ENCODE measurements at places on chromosomes 16 and 17.

- DNase-seq: no peak
Measured at GRCh38 chr17:55219459-55219858, 45.3 kb upstream of the HLF start.

GRCh38 chr17:32484041-32484461 lies 2.7 kb upstream of the CDK5R1 start:
- no peak for DNase-seq

DNA sequence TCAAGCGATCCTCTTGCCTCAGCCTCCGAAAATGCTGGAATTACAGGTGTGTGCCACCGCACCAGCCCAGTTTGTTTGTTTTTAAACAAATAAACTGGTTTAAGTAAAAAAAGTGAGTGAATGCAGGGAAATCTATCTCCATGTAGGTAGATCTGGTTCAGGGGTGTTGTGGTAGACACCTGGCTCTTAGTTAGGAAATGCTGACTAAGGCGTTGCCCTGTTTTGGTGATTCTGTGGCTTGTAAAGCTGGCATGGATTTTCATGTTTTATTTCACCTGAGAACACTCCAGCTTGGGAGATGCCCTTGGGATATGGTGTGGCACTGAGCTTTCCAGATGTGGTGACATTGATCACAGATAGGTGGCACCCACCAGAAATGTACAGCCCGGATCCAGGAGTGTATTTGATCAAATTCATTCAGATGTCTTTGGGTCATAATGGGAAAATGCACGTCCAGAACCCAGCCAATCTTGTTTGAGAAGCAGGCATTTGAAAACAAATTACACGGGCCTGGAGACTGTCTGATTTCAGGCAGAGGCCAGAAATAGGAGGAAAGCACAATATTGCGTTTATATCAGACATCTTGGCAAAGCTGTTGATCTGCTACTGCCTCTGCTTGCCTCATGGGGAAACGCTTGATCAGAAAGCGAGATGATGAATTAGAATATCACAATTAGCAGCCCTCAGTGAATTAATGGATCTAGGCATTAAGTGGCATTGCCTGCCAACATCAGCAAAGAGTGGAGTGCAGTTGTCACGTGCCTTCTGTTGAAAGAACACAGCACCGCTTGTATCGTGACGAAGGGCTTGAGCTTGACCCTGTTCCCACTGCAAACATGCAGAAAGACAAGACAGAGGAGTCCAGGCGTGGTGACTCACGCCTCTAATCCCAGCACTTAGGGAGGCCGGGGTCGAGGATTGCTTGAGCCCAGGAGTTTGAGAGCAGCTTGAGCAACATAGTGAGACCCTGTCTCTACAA lies 7.3 kb upstream of the IL34 start:
- no peak for DNase-seq

DNA sequence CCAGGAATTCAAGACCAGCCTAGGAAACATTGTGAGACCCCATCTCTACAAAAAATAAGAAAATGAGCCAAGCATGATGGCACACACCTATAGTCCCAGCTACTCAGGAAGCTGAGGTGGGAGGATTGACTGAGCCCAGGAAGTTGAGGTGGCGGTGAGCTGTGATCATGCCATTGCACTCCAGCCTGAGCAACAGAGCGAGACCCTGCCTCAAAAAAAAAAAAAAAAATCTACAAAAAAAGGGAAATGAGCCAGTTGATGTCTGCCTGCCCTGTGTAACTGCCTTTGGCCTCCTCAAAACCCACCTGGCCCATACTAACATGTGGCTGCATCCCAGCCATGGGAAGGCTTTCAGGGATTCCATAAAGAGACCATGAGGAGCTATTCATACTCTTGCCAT lies 4.5 kb downstream of the RANBP10 start:
- no peak for DNase-seq

DNA sequence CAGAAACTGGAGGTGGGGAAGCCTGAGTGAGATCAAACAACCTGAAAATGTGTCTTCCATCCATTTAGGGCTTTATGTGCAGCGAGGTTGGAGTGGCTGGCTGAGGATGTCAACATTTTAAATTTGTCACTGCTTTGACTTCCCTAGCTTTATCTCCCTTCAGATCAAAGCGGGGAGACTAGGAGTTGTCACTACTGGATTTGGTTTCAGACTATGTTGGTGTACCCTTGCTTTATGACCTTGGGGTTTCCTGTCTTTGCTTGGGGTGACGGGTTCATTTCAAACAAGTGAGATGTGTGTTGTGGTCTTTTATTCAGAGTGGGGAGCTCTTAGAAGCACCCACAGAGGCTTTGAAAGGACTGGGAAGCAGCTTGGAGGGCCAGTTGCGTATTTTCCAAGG lies 25.6 kb downstream of the MSI2 start:
- DNase-seq: no peak

DNA sequence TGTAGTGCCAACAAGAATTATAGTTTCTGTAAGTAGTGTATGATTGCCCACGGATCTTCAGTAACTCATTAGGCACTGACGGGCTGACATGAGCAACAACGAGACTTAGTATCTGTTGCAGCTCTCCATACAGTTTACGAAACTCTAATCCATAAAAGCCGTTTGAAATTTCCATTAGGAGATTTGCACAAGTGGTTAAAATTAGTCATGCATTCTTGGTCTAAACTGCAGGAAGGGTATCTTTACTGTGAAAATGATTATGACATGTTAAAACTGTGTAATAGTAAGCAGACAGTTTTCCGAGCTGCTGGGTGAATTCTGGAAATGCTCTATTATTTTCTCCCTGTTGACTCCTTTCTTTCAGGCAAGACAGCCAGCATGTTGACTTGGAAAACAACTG lies 605.0 kb downstream of the WWOX start:
- DNase-seq: no peak

DNA sequence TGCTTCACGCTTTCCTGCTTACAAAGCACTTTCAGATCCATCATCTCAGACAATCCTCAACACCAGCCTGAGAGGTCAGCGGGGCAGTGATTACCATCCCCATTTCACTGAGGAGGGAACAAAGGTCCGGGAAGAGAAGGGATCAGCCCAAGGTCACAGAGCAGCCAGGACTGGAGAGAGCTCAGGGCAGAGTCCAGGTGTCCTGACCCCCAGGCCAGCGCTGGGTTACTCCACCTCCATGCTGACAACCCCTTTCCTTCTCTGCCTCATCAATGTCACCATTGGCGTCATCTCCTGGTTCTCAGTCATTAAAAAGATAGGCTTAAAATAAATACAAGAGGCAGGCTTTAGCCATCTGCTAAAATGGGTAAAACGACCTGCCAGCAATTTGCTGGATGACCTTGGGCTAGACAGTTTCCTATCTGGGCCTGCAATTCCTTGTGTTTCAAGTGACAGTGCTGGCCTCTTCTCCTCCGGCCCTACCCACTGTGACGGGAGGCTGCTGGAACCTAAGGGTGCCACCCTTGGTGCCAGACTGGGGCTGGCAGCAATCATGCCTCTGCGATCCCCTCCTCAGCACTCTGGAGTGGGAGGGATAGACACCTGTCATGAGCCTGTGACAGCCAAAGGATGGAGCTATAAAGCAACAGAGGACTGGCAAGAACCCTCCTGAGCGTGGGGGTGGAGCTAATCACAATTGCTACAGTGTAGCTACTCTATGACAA lies 79.5 kb upstream of the CCL1 start:
- peak; percentile 68 for DNase-seq

DNA sequence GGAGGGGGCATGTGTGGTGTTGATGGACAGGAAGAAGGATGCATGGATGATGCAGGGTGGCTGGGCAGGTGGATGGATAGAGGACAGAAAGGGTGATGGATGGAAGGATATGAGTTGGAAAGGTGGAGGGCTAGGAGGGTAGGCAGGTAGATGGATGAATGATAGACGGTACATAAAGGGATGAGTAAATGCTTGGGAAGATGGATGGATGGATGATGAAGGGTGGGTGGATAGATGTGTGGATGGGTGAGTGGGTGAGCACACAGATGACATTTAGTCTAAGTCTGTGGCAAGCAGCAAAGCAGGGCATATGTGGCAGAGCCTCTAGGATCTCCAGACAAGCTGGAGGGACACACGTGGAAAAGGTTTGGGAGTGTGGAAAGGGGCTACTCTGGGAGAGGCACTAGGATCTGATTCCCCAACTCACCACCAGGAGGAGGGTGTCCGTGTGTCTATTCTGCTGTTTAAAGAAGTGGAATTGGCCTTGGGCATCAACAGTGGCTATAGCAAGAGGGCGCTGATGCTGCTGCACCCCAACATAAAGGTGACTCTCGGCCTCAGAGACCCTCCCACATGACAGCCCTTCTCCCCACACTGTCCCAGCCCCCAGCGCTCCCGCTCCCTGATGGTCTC lies 8.2 kb downstream of the PLD2 start:
- DNase-seq: no peak

DNA sequence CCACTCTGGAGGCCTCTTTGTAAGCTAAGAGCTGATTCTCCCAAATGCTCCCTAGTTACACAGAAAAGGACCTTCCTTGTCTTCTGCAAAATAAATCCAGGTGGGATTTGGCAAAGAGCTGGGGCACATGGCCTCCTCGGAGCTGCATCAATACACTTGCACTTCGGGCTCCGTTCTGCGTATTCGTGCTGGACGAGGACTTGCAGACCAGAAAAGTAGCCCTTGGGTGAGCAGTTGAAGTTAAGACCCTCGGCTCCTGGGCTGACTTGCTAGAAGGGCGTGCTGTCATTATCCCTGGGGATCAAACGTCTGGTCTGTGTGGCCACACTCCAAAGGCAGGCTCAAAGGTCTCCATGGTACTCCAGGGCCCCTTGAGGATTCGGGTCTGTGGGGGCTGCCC lies 144.2 kb upstream of the RPH3AL start:
- DNase-seq: no peak

DNA sequence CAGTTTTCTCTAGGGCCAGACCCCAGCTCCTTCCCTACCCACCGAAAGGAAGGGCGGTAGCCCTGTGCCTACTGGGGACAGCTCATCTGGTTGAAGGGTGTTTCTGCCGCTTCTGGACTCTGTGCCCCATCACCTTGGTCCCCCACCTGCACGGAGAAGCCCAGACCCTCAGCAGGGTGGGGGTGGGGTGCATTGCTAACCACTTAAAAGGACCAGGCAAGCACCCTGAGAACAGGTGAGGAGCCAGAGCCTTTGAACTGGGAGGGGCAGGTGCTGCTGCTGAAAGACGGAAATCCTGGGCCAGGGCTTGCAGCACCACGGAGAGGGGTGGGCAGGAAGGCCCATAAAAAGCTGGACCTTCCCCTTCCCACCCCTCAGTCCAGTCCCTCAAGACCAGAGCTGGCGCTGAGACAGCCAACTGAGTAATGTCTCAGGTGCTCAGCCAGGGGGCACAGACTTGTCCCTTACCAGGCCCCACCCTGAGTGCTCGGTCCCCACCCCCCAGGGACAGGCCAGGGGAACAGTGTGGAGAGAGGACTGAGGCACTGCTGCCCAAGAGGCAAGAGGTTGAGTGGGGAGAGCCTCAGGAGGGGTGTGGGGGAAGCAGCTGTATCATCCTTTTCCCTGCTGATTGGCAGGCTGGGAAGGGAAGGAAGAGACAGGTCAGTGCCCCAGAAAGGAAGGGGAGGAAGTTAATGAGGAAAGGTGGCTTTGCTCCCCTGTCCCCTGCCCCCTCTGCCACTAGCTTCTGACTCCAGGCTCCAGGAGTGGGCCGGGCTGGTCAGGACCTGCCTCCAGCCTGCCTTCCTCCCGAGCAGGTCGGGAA lies 10.9 kb upstream of the SP2 start:
- no peak for DNase-seq

- no peak for DNase-seq
Measured at GRCh38 chr17:16872351-16873173, 99.4 kb downstream of the TNFRSF13B start.

DNA sequence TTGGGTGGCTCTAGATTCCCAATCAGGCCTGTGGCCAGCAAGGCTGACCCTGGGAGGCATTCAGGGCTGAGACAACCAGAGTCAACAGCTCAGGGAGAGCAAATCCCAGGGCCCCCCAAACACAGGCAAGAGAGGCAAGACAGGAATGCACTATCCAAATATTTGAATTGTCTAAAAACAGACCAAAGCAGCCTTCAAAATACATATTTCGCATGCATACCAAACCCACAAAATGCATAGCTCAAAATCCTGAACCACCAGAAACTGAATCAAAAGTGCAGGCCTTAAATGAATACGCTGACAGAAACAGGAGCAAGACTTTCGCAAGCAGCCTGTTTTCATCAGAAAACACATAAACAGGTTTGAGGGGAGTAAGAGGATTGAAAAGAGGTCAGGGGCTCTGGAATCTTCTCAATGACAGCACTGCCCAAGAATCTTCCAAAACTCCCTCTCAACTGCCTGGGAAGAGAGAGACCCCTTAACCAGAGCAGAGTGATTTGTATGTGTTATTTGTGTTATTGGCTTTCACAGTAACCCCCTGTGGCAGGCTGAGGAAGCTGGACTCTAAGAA lies 213.6 kb upstream of the CDH5 start:
- DNase-seq: no peak

DNA sequence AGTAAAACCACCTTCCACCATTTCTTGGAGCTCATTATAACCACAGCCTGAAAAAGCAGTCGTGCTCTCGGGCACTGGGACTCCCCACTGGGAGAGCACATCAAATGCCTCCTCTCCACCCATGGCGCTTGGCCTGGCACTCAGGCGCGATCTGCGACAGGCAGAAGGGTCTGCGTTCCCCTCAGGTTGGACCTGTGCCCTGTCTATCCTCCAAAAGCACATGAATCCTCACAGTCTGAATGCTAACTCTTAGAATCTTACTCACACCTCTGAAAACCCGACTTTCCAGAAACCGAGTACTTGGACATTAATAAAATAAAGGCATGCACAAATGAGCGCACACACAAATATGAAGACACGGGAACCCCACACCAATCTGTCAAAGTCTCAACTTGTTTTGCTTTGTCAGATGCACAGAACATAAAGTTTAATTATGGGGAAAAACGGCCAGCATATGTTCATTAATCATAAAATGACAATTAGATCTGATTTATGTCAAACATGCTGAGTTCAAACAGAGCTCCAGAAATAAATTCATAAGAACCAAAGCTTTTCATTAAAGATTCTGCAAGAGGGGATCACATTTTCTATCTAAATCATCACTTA lies 20.5 kb upstream of the FAAP100 start:
- no peak for DNase-seq

- DNase-seq: no peak
Measured at GRCh38 chr17:78449983-78450595, 71.6 kb downstream of the PGS1 start.

- no peak for DNase-seq
Measured at GRCh38 chr16:14199199-14199598, 128.1 kb downstream of the MRTFB start.

- DNase-seq: no peak
Measured at GRCh38 chr17:6067060-6067459, 3.1 kb upstream of the WSCD1 start.

GRCh38 chr17:70172923-70173322 lies 3.6 kb downstream of the KCNJ2 start:
- no peak for DNase-seq

Measured in putamen (tissue), 1 donor.